Stimulated activated CD4-positive, alpha-beta T cell treated with anti-CD3 and anti-CD28 coated beads, Interleukin-1b, Interleukin-23, amount 100 ng/mL, for 48 hours (primary cell): ENCODE measurements at places on chromosomes 5 and 9.

DNA sequence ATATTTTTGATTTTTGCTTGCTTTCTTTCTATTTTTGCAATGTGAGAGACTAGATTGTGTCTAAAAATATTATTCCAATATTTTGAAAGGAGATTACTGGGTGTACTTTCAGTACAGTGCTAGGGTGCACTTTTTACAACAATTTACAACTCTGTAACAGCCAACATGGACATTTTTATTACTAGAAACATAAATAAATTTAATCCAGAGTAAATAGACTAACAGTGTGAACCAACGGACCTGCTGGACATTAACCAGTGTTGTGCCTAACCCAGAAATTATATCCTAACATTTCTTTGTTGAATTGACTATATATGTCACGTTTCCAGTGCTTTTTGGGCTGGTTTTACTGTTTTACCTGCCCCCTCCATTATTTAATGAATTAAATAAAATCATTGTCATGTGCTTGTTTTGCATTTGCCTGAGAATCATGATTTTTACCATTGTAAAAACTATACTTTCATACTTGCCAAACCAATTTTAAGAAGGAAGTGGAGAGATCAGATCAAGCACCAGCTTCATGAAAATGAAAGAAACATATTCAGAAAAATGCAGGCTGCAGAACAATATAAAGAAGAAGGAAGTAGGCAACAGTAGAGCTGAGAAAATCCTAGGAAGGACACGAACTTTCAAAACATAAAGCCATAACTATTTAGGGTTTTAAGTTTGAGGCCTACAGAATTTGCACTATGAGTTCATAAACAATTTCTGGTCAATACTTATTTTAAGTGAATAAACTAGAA lies 400.8 kb upstream of the PIK3R1 start:
- DNase-seq = no peak

GRCh38 chr5:127944125-127944524 lies 139.4 kb upstream of the SLC12A2 start:
- no peak for DNase-seq

DNA sequence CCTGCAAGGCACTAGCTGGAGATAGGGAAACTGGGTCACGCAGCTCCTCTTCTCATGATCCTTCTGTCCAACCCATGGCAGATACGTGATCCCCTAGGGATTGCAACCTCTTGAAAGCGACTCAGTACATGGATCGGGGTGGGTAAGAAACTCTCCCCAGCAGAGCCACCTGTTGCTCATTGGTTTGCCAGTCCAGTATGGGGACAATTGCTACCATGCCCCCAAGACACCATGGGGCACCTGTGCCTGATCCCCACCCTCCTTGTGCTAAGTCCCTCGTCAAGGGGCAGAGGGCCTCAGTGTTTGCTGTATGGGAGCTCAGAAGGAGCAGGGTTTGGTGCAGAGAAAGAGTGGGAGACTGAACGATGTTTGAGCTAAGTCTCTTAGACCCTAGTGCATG lies 500.9 kb downstream of the ENC1 start:
- DNase-seq = no peak

DNA sequence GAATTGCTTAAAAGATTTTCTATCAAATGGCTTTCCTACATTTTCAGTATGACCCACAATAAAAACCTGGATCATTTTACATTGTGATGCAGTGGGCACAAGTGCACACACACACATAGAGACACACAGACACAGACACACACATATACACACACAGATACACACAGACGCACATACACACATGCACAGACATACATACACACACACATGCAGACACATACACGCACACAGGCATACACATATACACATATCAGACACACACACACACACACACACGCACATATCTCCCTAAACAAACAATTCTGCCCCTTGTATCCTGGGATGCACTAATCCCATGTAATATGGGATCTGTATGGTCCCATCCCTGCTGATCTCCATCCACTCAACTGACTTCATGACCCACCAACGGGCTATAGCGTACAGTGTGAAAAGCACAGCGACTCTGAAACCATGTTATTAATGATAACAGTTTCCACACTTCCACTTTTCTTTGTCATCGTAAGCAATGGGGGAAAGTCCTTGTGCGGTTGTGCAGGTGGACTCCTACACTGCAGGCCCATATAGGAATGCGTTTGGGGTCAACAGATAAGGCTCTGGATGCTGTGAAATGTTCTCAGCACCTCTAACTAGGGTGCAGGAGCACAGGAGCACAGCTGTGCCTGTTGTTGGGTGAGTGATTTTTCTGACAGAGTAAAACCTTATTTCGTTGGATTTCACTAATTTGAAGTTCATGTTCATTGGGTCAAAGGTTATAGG lies 52.7 kb downstream of the DAP start:
- no peak for DNase-seq

DNA sequence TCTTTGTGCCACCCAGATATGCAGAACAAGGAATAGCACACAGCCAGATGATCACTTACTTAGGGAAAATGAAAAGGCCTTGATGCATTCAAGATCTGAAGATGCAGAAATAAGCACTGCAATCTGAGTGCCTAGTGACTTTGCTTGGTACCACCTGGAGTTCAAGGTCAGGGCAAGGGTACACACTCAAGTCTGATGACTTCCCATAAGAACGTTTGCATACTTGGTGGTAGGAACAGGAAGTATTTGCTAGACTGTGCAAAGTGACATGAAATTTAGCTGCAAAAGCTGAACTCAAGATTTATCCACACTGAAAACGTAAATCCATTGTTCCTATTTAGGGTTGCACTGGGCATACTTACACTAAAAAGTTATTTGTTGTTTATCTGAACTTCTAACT lies 177.1 kb downstream of the PIK3R1 start:
- DNase-seq = no peak

DNA sequence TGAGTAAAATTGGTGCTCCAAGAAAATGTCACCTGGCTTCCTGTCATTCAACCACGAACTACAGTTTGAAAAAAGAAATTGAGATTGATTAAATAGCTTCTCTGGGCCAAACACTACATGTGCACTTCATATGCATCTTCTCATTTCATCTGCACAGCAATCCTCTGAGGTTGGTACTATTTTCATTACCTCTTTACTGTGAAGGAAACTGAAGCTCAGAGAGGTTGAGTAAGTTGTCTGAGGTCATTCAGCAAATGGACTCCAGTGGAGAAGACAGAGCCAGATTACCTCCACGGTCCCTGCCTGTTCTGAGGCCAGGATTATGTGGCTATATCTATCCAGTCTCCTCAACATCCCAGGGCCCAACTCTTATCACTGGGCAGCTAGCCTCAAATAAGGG lies 46.5 kb downstream of the SLC6A7 start:
- no peak for DNase-seq

GRCh38 chr9:22229069-22229468 lies 217.6 kb upstream of the DMRTA1 start:
- DNase-seq = no peak

DNA sequence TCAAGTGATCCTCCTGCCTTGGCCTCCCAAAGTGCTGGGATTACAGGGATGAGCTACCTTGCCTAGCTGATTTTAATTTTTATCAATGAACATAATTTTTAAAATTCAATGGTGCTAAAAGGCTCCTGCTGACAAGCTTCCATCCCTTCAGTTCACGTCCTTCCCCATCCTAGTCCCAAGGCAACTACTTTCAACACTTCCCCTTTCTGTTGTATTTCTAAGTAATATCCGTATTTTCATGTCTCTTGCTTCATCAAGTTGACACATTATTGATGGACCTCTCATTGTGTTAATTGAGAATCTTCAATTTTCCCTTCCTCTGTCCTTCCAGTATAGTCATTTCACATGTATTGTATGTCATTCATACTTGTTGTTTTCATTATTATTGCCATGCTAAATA lies 93.8 kb upstream of the RASGRF2 start:
- no peak for DNase-seq

DNA sequence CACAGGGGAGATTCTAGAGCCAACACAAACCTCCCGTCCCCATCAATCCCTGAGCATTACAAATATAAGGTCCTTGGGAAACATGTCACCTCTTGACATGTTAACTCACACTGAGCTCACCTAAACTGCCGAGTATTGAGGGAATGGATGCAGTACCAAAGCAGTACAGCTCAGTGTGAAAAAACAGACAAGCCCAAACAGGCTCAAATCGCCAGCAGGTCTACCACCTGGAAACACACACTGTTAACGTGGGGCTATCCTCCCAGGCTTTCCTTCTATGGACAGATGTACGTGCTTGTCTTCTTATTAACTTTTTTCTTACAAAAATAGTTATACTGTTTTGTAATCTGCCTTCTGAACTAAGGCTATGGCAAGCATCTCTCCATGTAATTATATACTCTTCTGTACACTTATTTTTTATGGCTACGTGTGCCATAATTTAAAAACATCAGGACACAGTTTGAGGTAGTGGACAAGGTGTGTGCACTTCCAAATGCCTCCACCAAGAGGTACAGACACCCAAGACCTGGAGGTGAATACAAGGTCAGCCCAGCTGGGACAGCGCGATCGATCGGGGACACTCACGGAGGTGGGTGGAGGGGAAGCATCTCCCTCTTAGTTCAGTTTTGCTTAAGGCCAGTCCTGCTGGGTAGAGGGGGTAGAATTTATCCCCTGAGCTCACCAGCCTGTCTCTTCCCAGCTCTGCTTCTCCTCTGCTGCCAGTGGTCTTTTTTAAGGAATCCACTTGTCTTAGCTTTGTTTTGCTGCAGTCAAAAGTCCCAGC lies 76.5 kb downstream of the DAP start:
- no peak for DNase-seq

DNA sequence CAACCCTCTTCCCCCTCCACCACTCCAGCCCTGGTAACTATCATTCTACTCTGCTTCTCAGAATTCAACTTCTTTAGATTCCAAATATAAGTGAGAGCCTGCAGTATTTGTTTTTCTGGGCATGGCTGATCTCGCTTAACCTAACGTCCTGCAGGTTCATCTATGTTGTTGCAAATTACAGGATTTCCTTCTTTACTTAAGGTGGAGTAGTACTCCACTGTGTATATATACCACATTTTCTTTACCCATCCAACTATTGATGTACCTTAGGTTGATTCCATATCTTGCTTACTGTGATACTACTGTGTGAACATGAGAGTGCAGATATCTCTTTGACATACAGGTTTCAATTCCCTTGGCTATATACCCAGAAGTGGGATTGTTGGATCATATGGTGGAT lies 106.3 kb upstream of the ZNF366 start:
- DNase-seq = no peak

GRCh38 chr5:39801306-39801705 lies 376.5 kb upstream of the DAB2 start:
- no peak for DNase-seq

GRCh38 chr9:85344901-85345300 lies 396.9 kb downstream of the AGTPBP1 start:
- DNase-seq = no peak

GRCh38 chr5:150034662-150035061 lies 34.1 kb downstream of the HMGXB3 start:
- no peak for DNase-seq

DNA sequence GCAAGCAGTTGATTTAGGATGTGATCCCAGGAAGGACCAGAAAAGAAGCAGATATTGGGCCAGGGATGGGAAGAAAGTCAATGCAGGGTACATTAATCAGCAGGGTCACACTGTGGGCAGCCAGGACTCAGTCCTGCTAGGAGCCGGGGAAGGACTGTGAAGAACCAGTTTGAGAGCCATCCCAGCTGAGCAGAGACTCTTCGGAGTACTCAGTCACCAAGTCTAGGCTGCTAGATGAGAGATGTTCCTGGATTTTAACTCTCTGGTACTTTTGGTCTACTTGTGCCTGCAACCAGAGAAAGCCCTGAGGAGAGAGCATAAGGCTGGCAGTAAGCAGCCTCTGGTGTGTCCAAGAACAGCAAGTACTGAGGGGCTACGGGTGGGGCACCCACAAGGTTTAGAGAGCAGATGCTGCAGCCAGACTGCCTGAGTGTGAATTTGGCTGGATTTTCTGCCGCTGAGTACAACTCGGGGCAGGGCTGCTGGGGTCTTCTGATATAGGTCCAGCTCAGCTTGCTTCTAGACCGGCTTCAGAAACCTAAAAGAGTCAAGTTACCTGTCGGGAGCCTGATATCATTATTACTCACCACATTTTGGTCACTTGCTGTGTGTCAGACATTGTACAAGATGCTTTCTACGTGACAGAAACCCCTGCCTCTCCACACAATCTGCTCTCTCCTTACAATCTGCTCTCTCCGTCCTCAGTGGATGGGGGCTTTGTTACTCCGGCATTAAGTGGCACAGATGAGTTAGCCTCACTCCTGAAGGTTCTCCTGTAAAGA lies 250.2 kb upstream of the GAS1 start:
- DNase-seq = no peak

- no peak for DNase-seq
These were observed 124.9 kb downstream of the TMEM167A start for GRCh38 chr5:82952326-82952725.

DNA sequence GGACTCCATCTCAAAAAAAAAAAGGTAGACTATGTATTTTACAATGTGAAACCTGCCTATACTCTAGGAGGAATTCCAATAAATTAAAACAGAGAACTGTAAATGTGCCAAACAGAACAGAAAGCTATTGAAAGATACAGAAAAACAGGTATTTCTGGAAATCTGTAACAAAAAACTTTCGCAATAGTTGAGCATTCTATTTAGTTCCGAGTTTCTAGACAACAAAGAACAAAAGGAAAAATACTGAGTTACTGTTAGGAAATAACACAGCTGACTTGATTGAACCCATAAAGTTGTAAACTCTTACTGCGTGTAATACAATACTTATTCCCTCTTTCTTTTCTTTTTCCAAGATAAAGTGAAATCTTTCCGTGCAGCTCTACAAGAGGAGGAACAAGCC lies 18.6 kb downstream of the DIMT1 start:
- DNase-seq = no peak

- DNase-seq = no peak
These were observed 116.1 kb downstream of the NRG2 start for GRCh38 chr5:139926797-139927503.

- no peak for DNase-seq
These were observed 64.4 kb upstream of the WWC1 start for GRCh38 chr5:168227001-168227400.

GRCh38 chr5:88536146-88536545 lies 267.5 kb upstream of the TMEM161B start:
- DNase-seq = no peak

DNA sequence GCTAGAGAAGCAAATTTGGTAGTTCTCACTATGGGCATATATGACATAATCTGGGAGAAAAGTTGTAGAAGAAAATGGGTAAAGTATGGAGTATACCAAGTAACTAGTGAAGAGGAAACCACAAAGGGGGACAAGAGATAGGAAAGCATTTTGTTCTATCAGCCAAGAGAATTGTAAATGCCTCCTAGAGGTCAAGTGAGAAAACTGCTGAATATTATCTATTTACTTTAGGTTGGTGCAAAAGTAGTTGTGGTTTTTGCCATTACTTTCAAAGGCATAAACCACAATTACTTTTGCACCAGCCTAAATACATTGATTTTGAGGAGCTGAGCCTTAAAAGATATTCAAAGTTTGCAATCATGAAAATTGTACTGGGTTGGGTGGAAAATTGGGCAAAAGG lies 126.7 kb upstream of the GRHPR start:
- no peak for DNase-seq

DNA sequence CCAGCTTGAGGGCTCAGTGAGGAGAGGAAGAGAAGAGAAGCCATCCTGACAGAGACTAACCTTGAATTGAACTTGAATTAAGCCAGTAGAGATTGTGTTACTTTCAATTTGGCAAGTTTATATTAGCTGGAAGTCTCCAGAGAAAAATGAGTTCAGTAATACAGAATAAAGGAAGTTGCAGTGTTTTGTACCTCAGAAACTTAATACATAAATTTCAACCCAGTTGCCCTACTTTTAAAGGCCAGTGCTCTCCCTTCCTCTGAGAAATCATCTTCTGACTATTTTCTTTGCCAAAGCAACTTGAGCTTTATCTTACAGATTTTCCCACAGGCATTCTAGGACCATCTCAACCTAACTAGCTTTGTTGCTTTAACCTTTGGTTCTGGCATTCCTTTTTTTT lies 231.0 kb upstream of the GAS1 start:
- DNase-seq = no peak
